ENCODE measurements at places on chromosomes 3 and 15.

GRCh38 chr3:141081141-141081795, 30.1 kb downstream of the SPSB4 start:
- no peak for DNase-seq

GRCh38 chr15:77702211-77702957, 69.7 kb upstream of the LINGO1 start:
- DNase-seq: no peak

GRCh38 chr3:193960487-193961274, 175.3 kb upstream of the HES1 start:
- DNase-seq: no peak

GRCh38 chr3:27721717-27722564, at the start of gene EOMES:
TSS of gene EOMES (minus strand) at chr3:27722323. CDS start at chr3:27722294, 29 bp downstream.
- DNase-seq: peak; percentile 52

DNA sequence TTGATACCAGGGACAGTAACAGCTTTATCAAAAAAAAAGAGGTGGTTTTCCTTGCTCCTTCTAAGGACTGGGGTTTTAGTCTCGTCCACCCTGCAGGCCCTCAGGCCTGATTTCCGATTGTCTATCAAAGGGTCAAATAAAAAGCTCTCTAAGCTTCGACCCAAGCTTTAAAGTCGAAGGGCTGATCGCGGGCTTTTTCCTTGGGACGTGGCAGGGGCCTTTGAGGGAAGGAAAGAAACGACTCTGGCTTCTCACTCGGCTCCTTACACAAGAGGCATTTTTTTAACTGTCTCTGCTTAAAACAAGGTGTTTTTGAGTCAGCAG, 354 bp upstream of the KLHL24 start:
- DNase-seq: peak; percentile 52

- no peak for DNase-seq
These were observed 94.0 kb downstream of the CYP19A1 start for GRCh38 chr15:51244423-51244869.

DNA sequence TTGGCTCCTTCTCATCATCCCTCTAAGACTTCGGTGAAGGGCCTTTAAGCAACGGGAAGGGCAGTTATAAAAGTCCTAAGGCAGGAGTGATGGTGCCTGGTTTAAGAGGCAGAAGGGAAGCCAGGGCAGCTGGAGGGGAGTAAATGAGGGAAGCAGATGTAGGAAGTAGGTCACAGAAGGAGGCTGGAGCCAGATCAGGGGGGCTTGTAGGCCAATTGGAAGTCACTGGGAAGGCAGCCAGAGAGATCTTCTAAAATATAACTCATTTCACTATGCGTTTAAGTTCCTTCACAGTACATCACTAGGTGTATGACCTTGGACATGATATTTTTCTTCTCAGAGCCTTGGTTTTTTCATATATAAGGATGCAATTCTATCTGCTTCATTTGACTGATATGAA, 94.7 kb downstream of the MYH15 start:
- DNase-seq: no peak

GRCh38 chr3:38349684-38350359, 3.2 kb downstream of the XYLB start:
- no peak for DNase-seq

GRCh38 chr3:168047936-168048335, 47.8 kb downstream of the GOLIM4 start:
- no peak for DNase-seq

GRCh38 chr3:80234706-80235105, 466.9 kb upstream of the ROBO1 start:
- DNase-seq: no peak

DNA sequence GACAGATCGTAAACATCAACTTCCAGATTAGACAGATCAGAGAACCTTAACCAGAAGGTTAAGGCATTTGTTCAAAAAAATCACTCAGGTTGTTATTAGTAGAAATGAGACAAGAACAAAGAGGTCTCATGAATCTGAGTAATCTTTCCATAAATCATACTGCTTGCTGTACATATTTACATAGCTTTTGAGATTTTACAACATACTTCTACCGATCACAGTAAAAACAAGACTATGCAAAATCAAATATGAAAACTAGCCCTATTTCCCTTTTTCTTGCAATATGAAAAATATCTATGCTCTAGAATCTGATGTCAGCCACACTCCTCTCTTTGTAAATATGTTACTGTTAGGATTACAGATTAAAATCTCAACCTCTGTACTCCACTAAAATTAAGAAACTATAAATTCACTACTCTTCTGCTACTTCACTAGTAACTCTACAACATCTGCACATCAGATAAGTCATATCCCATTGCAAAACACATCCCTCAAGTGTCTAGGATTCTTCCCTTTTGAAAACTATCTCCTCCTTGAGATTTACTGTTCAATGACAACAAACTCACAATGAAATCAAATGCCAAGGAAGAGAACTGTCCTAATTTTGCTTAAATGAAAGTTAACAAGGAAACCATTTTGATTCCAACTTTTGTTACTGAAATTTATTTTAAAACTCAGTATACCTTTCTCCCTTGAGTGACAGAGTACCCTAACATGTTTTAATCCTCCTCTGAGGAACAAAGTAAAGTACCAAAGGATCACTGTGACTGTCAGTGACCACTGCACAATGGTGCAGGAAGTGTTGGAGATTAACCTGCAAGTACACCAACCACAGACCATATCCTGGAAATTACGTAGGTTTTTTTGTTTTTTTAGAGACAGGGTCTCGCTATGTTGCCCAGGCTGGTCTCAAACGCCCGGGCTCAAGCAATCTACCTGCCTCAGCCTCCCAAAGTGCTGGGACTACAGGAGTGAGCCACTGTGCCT, 12.8 kb downstream of the DCUN1D1 start:
- DNase-seq: no peak

- DNase-seq: no peak
These were observed 30.3 kb downstream of the MYLK start for GRCh38 chr3:123853686-123854372.

DNA sequence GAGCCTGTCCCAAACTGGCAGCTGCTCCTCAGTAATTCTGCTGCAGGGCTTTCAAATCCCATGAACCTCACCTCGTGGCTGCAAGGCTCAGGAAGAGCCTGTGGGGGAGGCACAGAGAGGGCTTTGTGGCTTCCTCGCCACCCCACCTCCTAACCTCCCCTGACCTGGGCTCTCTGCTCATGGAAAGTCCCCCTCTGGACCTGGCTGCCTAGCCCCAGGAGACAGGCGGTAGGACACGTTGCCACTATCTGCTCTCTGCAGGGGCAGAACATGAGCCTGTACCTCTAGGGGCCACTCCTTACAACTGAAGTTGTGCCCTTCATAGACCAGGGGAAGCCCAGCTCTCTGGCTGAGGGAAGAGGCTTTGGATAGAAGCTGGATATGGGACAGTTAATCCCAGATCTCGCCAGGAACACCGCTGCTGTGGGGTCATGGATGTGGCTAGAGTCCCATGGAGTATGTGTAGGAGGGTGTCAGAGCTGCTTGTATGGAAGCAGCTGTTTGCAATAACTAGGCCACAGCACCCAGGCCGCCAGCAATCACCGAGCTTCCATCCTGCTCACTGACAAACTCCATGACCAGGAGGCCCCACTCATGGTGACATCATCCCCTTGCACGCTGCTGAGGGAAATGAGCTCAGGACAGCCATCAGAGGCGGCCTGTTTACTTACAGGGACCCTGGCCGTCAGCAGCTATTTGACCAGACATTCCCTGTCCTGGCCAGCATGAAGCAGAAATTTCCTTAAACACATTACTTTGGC, 34.0 kb upstream of the CILP start:
- DNase-seq: no peak

DNA sequence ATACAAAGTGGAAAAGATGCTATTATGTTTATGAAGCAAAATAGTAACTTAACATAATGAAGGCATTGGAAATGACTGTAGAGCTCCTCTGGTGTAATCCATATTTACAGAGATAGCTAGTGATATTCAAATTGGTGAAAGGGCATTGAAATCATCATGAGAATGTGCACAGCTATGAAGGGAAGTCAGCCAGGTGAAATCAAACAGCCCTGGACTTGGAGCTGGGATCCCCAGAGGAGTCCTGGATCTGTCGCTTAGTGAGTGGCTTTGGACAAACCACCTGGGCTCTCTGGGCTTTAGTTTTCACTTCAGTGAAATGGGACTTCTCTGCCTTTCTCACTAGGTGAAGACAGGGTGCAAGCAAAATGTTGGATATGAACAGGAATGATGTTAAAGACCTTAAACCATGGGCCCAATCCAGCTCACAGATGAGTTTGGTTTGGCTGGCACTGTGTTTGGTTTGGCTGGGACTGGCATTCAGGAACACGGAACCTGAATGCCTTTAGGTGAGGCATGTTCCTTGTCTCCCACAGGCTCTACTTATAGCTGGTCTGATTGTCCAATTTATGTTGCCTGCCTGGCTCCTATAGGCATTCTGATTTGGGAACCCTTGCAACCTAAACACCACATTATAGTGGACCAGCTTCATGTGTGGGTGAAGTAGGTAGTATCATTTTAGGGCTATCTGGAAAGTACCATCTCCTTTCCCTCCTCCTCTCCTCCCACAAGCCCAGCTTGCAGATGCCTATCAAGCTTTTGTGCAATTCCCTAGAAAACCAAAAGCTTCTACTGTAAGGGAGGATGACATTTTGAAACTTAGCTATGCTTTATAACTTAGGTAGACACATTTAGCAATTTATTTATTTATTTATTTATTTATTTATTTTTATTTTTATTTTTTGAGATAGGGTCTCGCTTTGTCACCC, 110.6 kb upstream of the TNFAIP8L3 start:
- no peak for DNase-seq

GRCh38 chr3:87161851-87162250, 65.3 kb upstream of the CHMP2B start:
- DNase-seq: no peak

- DNase-seq: no peak
These were observed 299.4 kb upstream of the GADL1 start for GRCh38 chr3:31193871-31194270.

DNA sequence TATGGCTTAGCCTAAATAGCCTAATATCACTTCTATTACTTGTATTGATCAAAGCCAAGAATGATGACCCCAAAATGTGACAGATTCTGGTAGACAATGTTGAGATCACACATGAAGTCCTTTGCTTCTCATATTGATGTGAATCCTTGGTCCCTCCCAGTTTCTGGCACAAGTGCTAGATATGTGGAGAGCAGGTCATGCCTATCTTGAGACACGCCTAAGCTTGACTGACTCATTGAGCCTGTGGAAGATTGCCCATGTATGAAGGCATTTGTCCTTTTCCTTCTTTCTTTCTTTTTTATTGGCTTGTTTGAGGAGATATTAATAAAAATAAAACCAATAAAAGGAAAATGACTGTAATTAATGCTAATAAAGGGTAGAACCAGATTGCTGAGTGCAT, 54.0 kb upstream of the TMEM108 start:
- no peak for DNase-seq
